ENCODE measurements at places on chromosomes 16 and 17.

DNA sequence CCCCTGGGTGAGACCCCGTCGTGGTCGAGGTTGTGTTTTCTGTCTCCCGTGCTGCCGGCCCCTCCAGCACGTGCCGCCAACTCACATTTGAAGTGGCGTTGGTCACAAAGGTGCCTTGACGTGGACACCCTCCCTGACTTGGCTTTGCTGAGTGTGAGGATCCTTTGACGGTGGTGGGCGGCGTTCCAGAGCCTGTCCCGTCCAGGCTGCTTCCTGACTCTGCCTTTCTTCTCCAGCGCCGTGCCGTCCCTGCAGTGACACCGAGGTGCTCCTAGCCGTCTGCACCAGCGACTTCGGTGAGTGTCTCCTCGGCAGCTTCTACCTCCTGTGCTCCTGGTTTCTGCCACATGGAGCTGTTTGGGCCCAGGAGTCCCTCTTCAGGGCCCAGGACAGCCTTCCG lies 13.5 kb downstream of the METRNL start:
- DNase-seq, result no peak

DNA sequence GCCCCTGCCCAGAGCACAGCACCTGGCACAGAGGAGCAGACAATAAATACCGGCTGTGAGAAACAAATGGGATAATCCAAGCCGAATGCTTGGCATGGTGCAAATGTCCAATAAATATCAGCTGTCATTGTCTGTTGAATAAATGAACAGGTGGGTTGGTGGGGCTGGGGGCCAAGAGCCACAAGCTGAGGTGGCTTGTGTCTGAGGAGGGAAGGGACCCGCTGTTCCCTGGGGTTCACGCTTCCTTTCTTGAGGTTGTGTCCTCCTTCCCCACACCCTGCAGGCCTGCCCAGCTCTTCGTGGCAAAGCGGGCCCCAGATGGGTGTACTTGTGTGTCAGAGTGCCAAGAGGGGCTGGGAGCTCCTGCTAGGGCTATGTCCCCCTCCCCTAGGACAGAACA lies 38.6 kb downstream of the ARHGAP27 start:
- no peak for DNase-seq

DNA sequence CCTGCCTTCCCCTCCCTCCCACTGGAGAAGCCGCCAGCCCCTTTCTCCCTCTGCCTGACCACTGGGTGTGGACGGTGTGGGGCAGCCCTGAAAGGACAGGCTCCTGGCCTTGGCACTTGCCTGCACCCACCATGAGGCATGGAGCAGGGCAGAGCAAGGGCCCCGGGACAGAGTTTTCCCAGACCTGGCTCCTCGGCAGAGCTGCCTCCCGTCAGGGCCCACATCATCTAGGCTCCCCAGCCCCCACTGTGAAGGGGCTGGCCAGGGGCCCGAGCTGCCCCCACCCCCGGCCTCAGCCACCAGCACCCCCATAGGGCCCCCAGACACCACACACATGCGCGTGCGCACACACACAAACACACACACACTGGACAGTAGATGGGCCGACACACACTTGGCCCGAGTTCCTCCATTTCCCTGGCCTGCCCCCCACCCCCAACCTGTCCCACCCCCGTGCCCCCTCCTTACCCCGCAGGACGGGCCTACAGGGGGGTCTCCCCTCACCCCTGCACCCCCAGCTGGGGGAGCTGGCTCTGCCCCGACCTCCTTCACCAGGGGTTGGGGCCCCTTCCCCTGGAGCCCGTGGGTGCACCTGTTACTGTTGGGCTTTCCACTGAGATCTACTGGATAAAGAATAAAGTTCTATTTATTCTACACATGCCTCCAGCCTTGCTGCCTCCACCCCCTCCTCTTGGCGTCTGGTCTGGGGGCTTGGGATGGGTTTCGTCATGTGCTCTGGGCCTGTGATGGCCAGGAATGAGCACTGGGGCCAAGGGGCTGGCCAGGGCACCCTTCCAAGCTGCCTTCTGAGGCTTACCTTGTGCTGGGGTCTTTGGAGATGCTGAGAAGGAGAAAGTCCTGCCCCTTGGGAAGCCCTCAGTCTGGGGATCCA lies 7.3 kb downstream of the GJD3 start:
- DNase-seq, result no peak

DNA sequence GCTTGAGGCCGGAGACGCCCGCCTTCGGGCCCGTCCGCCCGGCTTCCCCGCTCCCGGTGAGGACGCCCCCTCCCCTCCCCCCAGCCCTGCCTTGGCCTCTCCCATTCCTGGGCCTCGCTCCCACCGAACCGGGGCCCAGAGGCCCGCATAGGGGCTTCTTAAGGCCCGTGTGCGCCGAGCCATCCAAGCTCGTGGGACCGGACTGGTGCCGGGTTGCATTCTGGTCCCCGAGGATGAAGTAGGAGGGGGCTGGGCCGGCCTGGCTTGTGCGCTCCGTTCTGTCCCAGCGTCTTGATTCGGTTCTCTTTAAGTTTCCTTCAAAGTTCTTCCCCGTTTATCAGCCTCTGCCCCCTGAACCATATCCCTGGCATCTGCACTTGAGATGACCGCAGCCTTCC lies 488 bp downstream of the SENP3 start:
- DNase-seq, result no peak

GRCh38 chr17:50956750-50957523 lies 90.8 kb upstream of the TOB1 start:
- no peak for DNase-seq

DNA sequence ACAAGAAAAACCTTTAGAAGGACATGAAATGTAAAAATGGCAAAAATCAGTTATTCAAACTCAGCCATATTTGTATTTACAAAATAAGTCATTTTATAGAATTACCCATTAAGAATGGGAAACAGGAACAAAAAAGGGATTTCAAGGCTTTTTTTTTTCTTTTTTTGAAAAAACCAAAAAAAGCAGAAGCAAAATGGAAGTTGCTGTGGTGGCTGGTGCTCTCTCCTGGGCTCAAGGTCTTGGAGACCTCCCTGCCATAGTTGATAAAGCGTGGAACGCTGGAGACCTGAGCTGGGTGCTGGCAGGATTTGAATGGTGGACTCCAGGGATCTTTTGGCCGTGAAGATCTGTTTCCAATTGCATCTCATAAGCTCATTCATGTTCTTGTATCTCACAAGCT lies 3.1 kb downstream of the PLCG2 start:
- DNase-seq, result no peak

GRCh38 chr16:54143934-54144571 lies 142.5 kb downstream of the IRX3 start:
- DNase-seq, result no peak

GRCh38 chr16:21628772-21629171 lies 23.6 kb downstream of the IGSF6 start:
- no peak for DNase-seq

DNA sequence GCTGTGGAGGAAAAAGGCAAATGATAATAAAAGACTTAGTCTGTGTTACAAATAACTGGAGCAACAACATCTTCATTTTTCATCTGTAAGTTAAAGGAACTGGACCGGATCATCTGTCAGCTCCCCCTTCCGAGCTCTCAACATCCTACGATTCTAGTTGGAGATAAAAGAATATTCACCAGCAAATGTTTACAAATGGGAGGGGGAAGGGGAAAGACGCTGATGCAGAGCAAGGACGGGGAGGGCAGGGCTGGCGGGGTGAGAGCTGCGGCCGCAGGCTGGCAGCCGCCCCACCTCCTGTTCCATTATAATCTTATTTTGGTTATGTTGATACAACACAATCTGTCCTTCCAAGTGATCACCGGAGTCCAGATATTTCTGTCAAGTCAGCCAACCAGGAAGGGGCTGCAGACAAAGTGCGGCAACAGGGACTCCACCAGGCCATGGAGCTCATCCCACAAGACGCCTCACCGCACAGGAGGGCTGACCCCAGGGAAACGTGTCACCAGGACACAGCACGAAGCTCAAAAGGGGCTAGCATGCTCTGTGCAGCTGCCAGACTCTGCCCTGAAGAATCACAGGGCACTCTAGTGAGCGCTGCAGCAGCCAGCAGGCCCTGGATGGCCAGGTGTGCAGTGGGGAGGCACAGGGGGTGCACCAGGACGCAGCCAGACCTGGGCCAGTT lies 19.7 kb downstream of the FBXO31 start:
- DNase-seq, result no peak

DNA sequence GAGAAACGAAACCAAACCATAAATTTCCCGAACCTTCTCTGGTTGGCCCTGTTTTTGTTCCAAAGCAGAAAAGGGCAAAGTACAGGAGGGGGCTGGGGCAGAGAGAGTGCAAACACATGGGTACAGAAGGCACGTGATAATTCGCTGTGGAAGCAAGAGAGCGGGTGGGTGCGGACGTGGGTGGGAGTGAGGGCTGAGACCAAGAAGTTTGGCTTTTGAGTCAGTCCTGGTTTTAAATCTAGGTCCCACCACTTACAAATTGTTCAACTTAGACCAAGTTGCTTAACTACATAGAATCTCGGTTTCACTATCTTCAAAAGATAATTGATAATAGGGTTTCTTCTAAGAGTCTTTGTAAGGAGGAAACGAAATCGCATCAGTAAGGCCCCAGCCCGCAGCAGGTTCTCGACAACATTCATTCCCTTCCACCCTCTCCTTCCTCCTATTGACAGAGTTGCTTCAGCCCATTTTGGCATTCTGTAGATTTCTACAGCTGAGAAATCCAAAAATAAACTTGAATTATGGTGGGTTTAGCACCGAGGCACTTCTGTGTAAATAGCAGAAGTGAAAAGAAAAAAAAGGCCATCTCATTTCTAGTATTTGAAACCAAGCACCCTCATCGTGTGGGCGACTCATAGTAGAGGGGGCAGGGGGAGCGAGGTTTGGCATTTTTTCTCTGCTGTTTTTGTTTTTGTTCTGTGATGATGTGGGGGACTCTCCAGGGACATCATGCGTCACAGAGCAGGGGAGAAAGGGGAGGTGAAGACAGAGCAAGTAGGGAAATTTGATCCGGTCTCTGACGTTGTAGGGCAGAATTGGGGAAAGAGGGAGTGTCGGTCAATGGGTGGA lies 33.6 kb upstream of the CCR7 start:
- DNase-seq, result no peak

DNA sequence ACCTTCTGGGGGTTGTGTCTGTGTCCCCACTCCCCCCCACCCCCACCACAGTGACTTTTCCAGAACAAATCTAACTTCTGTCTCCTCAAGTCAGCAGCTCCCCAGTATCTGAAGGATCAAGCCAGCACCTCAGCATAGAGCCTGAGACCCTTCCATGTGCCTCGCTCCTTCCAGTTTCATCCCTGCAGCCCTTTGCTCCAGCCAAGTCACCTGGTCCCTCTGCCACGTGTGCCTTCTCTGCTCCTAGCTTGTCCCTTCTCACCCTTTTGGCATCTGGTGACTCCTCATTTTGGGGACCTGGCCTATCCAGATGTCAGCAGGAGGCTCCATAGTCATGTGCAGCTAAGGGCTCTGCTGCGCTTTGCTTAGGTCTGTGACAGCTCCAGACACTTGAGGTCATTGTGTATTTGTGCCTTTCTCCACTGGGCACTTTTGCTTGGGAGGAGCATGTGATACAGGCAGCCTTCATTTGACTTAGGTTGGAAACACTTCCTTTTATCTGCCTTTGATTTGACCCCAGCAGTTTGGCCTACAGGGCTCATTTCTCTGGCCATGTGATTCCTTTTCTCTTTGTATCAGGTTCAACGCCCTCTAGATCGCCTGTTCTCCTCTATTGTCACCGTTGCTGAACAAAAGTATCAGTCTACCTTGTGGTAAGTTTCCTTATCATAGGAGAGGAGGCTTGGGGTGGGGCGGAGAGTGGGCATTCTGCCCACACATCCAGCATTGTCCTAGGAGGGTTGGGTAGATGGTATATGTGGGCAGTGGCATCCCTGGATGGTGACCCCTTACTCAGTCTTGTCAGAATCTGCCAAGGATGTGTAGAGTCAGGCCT lies 7.1 kb upstream of the NFATC3 start:
- DNase-seq, result no peak

GRCh38 chr17:29504711-29505110 lies 62.1 kb downstream of the ABHD15 start:
- no peak for DNase-seq

GRCh38 chr16:4264546-4264945 lies 8.3 kb downstream of the TFAP4 start:
- DNase-seq, result no peak

GRCh38 chr16:55571191-55571897 lies 4.9 kb downstream of the CAPNS2 start:
- DNase-seq, result no peak

DNA sequence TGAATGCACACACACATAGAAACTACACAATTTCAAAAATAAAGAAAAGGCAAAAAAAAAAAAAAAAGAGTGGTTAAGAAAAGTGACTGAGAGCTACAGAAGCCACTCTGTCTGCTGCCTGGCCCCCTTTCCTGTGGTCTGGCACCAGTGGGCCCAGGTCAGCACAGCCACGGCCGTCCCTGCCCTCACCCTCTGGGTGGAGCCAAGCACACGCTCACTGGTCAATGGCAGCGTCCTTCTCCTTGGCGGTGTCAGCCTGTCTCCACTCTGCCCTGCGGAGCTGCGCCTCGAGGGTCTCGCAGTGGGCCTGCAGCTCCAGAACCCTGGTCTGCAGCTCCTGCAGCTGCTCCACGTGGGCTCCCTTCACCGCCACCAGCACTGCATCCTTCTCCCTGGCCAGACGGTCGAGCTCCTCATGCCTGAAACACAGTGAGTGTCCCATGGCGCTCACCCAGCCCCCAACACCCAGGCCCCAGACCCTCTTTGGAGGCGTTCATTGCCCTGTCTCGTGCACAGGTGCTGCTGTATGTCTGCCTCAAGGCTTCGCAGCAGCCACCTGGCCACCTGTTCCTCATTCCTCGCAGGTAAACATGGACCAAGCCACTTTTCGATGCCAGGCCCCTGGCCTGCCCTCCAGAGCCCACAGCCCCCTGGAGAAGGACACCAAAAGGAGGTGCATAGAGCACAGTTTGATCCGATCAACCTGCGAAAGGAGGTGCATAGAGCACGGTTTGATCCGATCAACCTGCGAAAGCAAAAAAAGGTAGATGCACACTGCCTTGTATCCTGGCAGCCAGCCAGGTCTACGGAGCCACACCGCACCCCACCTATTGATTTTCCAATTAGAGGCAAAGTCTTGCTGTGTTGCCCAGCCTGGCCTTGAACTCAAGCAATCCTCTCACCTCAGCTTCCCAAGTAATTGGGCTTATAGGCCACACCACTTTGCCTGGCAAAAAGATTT lies 24.4 kb downstream of the CCDC57 start:
- DNase-seq, result no peak

DNA sequence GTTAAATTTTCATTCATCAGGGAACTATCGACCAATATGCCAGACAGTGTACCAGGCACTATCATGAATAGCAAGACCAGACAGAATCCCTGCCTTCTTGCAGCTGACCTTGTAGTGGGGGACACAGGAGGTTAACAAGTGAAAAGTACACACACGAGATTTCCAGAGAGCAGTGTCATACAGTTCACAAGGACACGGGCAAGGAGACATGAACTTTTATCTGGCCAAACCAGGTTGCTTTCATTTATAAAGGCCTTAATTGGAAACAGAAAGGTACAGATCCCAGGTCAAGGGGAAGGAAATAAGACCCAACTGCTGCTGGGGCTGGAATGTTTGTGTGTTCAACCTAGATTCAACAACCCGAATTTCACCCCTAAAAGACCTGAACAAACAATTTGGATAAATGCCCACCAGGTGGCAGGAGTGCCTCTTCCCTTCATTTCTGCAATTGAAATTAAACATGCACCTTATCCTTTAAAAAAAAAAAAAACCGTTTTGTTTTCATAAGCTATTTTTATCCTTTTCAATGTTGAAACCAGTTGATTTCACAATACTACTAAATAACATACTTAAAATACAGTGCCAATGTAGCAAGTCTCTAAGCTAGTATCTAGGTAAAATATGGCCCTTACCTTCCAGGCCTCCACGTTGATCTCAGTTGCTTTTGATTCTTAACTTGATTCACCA lies 65.9 kb downstream of the EMP2 start:
- peak; percentile 22 for DNase-seq

GRCh38 chr16:54027995-54028394 lies 258.6 kb downstream of the IRX3 start:
- no peak for DNase-seq
